ENCODE measurements at places on chromosomes 3 and 15.

DNA sequence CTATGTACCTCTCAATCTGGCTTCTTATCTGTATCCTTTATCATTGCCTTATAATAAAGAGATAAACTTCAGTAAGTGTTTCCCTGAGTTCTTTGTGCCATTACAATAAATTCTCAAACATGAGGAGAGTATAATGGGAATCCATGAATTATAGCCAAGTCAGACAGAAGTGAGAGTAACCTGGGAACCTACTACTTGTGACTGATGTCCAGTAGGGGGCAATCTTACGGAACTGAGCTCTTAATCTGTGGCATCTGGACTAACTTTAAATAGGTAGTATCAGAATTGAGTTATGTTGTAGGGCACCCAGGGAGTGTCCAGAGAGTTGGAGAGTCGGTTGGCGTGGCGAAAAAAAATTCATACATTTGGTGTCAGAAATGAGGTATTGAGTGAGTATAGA is 542.6 kb downstream of the ZBBX start:
- no peak for DNase-seq

- no peak for DNase-seq
These were observed 17.0 kb downstream of the ACAP2 start for GRCh38 chr3:195425849-195426248.

DNA sequence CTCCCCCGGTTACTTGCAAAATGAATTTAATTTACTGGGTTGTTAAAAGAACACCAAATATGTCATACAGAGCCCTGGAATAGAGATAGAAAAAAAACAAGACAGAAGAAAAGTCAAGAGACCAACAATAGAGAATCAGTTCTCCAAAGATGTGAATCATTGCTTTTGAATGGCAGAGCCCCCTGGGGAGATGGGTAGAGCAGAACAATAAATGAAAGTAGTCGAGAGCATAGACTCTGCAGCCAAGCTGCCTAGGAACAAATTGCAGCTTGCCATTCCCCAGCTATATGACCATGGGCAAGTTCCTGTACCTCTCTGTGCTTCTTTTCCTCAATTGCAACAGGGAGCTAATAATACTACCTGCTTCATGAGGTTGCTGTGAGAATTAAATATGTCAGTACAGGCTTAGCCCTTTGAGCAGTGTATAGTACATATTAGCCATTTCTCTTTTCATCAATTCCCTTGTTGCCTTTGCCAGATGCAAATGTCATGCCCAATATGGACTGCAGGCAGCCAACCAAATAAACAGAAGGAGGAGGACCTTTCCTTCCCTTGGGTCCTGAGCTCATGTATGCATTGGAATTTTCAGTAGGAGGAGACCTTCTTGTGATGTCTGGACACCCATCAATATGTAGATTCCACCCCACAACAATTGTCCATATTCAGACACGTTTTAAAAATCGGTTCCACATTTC is 25.0 kb upstream of the BFSP2 start:
- no peak for DNase-seq

GRCh38 chr15:53759411-53759931 is at the start of gene WDR72:
WDR72 (minus strand) TSS chr15:53759663; CDS start chr15:53733149, 26,514 bp downstream.
- DNase-seq: no peak

- DNase-seq: no peak
These were observed 907.8 kb downstream of the NTRK3 start for GRCh38 chr15:87348746-87349145.

GRCh38 chr3:73500321-73500720 is 124.4 kb downstream of the PDZRN3 start:
- DNase-seq: no peak

DNA sequence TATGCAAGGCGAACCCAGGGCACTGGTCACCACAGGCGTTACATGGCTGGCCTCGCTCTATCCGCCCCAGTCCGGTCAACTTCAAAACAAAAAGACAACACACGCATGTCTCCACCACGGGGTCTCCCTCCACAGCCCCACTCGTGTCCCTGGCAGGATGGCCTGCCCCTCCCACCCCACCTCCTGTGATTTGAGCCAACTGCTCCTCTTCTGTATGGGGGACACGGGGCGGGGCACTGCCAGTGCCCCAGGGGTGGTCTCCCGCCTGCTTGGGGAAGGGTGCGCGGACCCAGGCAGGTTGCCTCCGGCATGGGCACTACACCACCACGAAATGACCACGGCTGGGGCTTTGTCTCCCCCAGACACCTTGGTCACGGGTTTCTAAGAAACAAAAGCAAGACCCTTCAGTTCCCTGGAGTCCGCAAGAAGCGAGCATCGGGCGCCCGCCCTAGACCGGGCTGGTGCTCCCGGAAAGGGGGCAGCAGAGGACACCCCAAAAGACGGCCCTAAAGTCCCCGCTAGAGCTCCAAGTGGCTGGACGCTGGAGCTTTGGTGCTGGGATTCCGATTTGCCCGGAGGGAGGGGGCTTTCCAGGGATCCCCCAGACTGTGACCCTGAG is 219.3 kb upstream of the PRICKLE2 start:
- no peak for DNase-seq

GRCh38 chr3:133758568-133758928 is 12.4 kb downstream of the TF start:
- no peak for DNase-seq

- no peak for DNase-seq
These were observed 31.3 kb downstream of the CMTM7 start for GRCh38 chr3:32422943-32423342.

DNA sequence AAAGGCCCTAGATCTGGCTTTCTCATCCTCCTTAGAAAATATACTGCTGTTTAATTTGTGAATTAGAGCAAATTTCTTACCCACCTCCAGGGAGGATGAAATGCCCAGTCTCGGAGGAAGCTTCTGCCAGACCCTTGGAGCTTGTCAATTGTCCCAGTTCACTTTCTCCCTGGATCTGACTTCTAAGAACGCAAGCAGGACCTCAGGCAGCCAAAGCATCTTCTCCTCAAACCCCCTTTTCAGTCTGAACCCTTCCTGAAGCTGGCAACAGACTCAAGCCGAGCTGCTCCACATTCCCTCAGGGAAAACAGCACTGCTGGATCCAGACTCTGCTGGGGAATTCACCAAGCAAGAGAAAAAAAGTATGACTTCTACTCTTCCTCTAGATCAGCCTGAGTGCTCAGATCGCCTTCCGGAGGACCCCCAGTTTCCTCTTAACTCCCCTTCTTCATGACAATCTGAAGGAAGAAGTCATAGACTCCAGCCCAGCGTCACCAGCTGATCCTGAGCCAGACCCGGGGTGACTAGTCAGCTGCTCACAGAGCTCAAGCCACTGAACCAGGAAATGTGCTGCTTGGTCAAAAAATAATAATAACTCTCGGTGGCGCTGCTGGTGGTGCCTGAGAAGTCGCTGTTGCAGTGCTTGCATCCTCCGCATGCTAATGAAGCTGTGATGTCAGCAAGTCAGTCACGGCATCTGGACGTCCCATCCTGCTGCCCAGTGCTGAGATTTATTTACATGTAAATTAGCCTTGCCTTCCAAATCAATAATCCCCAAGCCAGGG is at the start of gene PRICKLE2:
Gene PRICKLE2 (minus strand): TSS at position 641 of the 785 bp plus-strand sequence. CDS start 26,539 bp downstream, outside the sequence.
- DNase-seq: no peak

GRCh38 chr3:152299249-152299976 is 30.7 kb downstream of the MBNL1 start:
- no peak for DNase-seq

DNA sequence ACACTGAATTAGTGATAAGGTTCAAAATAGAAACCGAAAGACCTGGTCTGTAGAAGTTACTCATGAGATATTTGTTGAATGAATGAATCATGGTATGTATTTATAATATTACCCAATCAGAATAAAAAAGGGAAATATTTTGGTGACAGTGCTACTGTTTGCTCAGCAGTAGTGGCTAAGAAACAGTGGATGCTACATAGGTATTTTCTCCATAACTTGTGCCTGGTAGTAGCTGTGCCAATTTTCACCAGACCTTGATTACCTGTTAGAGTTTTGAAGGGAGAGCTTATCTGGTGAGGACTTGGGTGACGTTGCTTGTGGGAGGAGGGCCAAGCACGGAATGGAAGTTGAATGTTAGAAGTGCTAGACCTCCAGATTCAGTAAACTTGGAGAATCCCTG is 14.3 kb downstream of the LIMD1 start:
- no peak for DNase-seq

GRCh38 chr15:79394231-79394630 is 37.9 kb upstream of the MINAR1 start:
- DNase-seq: no peak

DNA sequence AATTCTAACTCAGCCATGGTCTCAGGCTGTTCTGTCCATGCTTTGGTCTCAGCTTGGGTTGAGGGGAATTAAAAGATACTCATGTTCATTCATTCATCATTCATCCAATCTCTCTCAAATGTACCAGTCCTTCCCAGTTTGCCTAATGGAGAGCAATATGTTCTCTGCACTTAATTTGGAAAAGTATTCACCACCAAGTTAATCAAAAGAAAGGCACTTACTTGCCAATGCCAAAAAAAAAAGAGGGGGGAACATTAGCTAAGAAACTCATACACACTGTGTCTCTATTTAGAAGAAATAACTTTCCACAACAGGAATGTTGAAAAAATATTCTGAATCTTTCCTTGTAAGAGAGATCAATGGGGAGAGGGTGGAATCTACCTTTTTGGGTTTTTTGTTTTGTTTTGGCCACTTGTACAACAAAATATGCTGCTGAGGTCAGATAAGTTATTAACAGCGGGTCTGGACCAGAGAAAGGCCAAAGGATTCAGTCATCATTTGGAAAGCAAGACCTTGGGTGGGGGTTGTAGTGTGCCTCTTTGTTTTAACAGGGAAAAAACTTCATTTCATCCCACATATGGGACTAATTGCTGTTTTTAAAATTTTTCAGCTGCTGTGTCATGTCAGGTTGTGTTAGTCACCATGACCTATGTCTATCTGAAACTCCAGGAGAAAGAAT is 152.3 kb downstream of the FBN1 start:
- no peak for DNase-seq

- DNase-seq: no peak
These were observed 48.8 kb downstream of the PDE8A start for GRCh38 chr15:85030301-85030929.

- DNase-seq: no peak
These were observed 49.2 kb downstream of the NEK10 start for GRCh38 chr3:27319847-27320526.
